ENCODE measurements at places on chromosomes 7 and 10.

GRCh38 chr7:155317114-155317434, 19.4 kb downstream of the INSIG1 start:
- DNase-seq = no peak

GRCh38 chr7:213324-213993, 21.1 kb downstream of the FAM20C start:
- DNase-seq = no peak

GRCh38 chr10:3734111-3734510, 50.9 kb downstream of the KLF6 start:
- no peak for DNase-seq

DNA sequence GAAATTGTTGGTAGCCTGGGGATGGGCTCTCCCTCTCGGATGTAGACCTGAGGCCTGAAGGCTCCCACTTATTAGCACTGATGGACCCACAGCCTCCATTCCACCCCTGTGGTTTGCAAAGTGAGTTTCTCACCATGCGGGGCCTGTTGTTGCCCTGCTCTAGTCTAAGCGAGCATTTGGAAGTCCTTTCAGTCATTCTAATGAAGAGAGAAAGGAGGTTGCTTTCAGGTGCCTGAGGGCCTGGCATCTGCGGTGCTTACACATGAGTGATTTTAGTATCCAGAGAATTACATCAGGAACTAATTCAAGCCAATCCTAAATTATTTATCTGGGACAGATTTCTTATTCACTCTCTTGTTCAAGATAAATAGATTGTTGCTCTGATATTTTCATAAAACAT, 61.6 kb downstream of the NAMPT start:
- no peak for DNase-seq

GRCh38 chr10:133127291-133128125, 32.5 kb upstream of the KNDC1 start:
- no peak for DNase-seq

GRCh38 chr10:132761395-132762060, 24.4 kb downstream of the NKX6-2 start:
- no peak for DNase-seq

DNA sequence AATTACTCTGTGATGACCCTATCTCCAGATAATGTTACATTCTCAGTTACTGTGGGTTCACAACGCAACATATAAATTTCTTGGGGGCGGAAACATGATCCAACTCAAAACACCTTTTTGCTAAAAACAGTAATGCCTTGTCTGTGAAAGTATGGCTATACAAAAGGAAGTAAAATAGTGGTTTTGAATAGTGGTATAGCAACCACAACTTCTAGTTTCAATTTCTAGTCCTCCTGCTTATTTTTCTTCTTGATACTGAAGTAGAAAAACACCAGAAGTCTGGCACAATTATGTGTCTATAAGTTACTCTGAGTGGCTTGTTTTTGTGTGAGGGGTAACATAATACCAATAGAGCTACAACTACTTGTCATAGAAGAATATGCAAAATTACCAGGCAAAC, 21.5 kb upstream of the ZNF800 start:
- peak; percentile 52 for DNase-seq

GRCh38 chr7:116354171-116354545, 143.8 kb downstream of the TES start:
- no peak for DNase-seq

DNA sequence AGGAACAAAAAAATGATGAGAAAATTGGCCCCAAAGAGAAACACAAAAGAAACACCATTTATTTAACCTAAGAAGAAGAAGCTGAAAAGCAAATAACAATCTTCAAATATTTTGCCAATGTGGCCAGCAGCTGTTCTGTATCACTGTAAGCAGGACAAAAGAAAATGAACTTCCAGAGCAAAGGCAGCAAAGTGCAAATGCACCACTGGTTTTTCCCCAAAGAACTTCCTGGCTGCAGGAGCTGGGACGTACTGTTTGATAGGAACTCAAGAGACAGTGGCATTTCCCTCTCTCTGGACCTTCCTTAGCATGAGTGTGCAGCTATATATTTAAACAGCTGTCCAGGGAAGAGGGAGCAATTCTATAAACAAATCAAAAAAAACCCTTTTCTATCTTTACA, 60.4 kb downstream of the RNLS start:
- DNase-seq = no peak

- DNase-seq = no peak
Measured at GRCh38 chr10:58599927-58600553, 87.4 kb downstream of the BICC1 start.

- DNase-seq = no peak
Measured at GRCh38 chr7:6178298-6179029, 94.0 kb downstream of the CYTH3 start.

GRCh38 chr10:119310806-119311205, 103.4 kb downstream of the GRK5 start:
- no peak for DNase-seq

GRCh38 chr10:130932326-130933007, 379.1 kb downstream of the TCERG1L start:
- no peak for DNase-seq

DNA sequence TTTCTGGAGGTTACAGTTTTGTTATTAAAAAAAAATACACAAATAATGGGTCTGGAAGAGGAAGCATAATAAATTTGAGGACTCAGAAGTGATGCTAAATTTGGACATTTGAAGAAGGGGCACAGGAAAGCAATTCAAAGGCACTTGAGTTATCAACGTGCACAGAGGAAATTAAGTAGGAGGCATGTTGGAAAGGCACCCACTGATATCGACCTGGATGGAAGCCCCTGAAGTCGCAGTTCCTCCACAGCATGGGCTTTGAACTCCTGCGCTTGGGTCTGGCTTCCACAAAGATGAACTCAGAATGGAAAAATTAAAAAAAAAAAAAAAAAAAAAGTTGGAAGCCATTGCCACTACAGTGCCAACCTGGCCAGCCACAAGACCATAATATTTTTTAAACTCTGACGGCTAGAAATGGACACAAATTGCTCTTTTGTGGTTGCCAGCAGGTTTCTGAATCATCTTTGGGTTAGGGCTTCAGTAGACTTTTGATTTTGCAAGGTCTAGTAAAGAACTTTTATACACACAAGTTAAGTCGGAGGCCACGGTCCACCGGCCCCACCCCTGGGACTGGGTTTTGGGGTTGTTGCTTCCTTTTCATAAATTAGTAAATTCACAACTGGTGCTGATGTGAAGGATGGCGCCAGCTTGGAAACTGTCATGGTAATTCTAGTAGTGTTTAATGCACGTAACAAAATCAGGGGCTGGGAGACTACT, 21.6 kb downstream of the JCAD start:
- no peak for DNase-seq

- DNase-seq = peak; percentile 44
Measured at GRCh38 chr7:121544726-121545125, 148.6 kb upstream of the FAM3C start.

GRCh38 chr7:44150466-44150832, 9.3 kb upstream of the MYL7 start:
- no peak for DNase-seq

GRCh38 chr7:18895456-18895855, 222.0 kb downstream of the TWIST1 start:
- no peak for DNase-seq

GRCh38 chr10:58052772-58053171, 214.9 kb downstream of the IPMK start:
- no peak for DNase-seq

GRCh38 chr10:69453795-69454194, 2.5 kb downstream of the TSPAN15 start:
- no peak for DNase-seq

- no peak for DNase-seq
Measured at GRCh38 chr7:40213856-40214255, 79.1 kb downstream of the SUGCT start.

DNA sequence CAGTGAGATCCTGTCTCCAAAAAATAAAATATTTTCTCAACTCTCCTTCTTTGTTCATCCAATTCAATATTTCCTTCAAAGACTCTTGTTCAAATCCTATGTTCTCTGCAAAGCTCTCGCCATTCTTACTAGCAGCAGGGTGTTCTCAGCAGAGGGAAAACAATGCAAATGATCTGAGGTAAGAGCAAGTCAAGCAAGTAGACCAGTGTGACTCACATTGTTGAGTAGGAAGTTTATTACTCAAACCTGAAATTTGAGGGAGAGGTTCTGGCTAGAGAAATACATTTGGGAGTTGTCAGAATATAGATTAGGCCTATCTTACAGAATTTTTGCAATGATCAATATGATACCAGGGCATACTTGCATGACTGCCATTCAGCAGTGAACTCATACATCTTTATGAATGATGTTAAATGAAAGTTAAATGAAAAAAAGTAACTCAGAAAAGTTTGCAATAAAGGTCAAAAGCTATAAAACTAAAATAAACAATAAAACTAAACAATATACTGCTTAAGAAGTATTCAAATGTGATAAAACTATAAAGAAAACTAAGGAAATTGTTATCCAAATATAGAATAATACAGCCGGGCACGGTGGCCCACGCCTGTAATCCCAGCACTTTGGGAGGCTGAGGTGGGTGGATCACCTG, 5.8 kb downstream of the IDE start:
- no peak for DNase-seq

DNA sequence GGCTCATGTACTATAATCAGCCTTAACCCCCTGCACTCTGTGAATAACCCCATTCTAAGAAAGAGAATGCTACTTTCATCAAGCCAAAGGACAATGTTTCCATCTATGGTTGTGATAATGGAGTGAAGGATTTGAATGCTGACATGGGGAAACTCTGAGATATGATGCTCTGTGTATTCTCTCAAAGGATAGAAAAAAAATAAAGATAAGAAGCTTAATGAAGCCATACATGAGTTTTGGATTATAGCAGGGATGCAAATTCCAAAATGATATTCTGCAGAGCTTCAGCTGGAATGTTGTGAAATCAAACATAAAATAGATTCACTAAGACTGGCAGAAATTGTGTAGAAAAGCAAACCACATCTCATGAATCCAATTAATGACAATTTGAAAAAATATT, 1074.1 kb downstream of the XPNPEP1 start:
- DNase-seq = no peak

DNA sequence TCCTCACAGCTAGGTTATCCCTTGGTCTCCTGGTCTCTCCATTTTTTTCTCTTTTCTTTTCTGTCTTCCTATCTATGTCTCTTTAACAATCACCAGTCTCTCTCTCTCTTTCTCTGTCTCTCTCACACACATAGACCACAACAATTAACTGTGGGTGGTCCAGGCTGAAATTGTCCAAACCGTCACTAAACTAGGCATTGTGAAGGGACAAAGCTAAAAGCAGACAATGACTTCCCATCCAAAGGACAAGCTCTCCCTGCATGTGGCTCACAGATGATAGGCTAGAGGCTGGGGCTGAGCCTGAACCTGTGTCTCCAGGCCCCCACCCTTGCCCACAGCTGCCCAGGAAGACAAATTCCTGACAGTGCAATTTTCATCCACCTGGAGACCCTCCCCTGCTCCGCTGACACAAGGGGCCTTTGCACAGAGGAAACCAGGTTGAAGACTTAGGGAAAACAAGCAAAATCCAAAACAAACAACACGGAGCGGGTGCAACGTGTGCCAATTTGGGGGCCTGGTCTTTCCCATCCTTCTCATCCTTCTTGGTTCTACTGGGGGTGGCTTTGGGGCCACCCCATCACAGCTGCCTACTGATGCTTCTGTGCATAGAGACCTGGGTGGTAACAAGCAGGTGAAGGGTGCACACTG, 755.4 kb downstream of the GRID1 start:
- no peak for DNase-seq

- DNase-seq = no peak
Measured at GRCh38 chr7:64999165-65000004, 7.1 kb downstream of the ERV3-1 start.

- no peak for DNase-seq
Measured at GRCh38 chr7:92697414-92697813, 107.2 kb upstream of the FAM133B start.

GRCh38 chr10:43666552-43666951, 17.9 kb upstream of the ZNF32 start:
- no peak for DNase-seq

DNA sequence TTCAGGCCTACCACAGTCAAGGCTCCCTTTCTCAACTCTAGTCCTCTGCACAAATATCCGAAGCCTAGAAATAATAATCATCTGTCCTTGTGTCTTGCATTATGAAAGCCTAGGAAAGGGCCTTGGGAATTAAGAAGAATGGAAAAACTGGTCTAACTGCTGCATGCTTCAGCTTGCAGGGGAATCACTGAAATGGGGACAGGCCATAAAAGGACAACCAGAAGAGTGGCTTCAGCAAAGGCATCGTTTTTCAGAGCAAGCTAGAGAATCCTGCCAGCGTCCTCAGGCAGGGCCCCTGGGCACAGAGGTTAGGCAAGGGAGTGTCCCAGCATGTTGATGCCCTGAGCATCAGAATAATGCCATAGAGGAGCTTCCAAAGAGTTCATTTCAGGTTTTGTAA, 13.2 kb downstream of the ERVW-1 start:
- DNase-seq = no peak

GRCh38 chr7:7214398-7215347, 32.3 kb downstream of the C1GALT1 start:
- no peak for DNase-seq

- peak; percentile 28 for DNase-seq
Measured at GRCh38 chr10:14325325-14325955, 5.3 kb downstream of the FRMD4A start.

- DNase-seq = no peak
Measured at GRCh38 chr10:4701016-4701415, 125.0 kb upstream of the AKR1E2 start.

DNA sequence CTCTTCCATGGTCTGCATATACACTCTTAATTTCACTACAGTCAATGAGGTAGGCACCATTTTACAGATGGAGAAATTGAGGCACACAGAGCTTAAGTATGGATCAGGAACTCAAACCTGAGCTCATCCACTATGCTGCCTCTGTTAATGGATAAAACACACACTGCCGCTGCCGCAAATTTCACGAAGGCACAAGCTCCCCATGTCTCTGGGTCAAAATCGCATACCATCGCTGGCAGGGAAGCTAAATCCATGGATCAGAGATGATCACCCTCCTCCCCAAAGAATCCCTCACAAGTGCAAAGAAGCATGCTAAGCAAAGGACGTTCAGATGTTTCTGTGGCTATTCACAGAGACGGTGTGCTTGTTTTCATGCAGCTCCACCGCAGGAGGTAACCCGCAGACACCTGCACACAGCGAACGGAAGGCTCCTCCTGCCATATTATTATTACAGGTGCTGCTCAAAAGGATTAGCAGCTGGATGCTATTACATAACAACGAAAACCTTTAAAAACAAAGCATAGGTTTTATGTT, 109.3 kb downstream of the UBE2H start:
- no peak for DNase-seq

- DNase-seq = no peak
Measured at GRCh38 chr7:119935418-119936025, 337.5 kb upstream of the KCND2 start.

DNA sequence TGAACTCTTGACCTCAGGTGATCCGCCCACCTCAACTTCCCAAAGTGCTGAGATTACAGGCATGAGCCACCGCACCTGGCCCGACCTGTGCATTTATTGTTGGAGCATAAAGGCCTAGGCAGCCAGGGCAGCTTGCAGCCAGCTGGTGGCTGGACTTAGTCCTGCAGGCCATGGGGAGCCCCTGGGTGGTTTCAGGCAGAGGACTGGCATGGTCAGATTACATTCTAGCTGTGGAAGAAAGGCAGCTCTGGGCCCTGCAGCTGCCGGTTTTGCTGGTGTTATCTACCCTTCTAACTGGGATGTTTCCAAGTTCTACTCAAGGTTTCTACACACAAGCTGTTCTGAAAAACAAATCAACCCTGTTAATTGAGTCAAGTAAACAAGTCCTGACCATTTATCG, 22.7 kb upstream of the MKRN1 start:
- no peak for DNase-seq

- no peak for DNase-seq
Measured at GRCh38 chr10:49435225-49435624, 39.3 kb upstream of the DRGX start.
